ENCODE measurements at places on chromosomes 11 and 22.

GRCh38 chr22:27406389-27406861, 395.1 kb downstream of the MN1 start:
- DNase-seq = no peak

DNA sequence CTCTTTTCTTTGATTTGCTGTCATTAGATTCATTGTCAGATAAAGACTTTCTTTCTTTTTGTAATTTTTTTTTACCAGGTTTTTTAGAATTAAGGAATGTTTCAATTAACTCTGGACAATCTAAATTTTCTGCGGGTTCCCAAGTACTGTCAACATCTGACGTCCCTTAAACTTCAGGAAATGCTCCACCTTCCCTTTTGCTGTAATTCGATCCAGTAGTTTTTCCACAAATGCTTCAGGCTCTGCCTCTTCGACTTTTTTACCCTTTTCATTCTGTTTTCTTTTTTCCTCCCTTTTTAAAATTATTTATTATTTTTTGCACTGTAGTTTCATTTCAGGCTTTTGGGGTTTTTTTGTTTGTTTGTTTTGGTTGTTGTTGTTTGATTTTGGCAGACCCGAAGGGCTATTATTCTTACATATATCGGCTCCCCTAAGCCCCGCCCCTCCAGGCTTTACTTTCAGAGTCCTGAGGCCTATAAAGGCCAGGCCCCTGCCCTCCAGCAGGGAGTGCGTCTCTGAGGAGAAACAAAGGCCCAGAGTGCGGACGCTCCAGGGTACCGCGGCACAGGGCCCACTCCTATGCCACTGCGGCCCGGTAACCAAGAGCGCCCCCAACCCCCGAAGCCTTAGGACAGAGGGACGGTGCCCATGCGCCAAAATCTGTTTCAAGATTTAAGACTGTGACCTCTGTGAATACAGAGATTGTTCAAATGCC, 116.4 kb downstream of the TYR start:
- DNase-seq = peak; percentile 0

GRCh38 chr11:120136356-120136755, 1.6 kb downstream of the TRIM29 start:
- no peak for DNase-seq

DNA sequence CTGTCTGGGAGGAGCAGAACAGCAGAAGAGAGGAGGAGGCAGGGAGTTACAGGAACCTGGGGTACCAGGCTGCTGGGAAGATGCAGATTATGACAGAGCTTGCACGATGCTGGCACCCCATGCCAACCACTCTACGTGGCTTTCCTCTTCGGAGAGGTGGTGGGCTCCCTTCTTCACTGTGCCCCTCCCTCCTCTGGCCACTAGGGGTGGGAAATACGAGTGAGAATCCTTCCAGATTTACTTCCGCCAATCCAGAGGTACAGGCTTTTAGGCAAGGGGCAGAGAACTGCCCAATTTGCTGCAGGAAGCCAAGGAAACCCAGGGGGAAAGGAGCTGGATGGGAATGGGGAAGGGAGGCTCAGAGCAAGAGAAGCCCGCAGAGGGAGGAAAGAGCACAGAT, 12.3 kb downstream of the HYOU1 start:
- DNase-seq = no peak

- no peak for DNase-seq
These were observed 25.8 kb upstream of the SERPIND1 start for GRCh38 chr22:20748082-20748481.

- DNase-seq = peak; percentile 94
These were observed 1.1 kb downstream of the BSCL2 start for GRCh38 chr11:62705880-62706849.

DNA sequence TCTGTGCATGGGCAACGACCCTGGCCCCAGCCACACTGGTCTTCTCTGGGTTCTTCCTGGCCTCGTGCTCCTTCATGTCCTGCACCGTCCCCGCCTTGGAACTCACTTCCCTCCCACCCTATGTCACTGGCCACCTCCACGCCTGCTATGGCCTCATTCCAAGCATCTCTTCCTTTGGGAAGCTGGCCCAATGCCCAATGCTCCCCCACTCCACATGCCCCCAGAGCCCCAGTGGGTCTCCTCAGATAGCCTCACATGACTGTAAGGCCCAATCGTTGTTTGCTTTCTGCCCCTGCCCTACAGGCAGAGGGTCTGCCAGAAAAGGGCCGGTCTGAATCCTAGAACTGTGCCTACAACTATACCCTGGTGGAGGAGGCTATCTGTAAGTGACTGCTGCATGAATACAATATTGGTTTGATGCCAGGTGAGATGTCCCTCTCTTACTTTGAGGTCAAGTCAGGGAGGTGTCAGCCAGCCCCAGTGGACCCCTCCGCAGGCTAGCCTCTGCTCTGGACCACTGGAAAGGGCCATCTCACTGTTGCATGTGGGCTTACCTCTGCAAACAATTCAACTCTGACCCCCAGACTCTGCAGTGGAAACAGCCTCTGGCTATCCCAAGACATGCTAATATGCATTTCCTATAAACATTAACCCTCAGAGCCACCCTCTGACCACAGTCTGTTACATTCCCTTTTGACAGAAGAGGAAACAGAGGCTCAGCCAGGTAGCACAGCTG, 2.1 kb upstream of the GNAZ start:
- no peak for DNase-seq

DNA sequence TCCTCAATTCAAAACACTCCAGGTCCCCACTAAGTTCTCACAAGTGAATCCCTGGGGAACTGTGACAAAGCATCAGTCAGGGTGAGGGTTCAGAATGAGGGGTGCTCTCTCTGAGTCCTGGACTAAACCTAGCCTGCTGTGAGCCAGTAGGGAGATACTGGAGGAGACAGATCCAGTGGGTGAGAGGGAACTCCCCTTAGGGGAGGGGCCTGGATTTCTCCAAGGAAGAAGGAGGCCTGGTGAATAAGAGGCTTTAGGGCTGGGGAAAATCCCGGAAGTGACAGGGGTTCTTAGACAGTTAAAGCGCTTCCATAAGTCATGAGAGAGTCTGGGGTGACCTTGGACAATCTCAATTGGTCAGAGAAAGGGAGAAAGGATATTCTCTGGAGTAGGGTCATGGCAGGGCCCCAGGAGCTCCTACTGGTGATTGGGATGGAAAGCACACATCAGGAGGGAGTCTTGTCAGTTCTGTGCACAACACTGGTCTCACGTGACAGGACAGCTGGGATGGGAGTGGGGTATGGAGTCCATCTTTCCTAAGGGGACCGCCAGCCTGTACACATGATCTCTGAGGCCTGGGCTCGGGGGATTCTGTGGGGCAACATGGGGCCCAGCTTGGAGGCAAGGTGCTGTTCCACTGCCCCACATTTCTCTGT, 1.5 kb downstream of the TBC1D10A start:
- peak; percentile 91 for DNase-seq

DNA sequence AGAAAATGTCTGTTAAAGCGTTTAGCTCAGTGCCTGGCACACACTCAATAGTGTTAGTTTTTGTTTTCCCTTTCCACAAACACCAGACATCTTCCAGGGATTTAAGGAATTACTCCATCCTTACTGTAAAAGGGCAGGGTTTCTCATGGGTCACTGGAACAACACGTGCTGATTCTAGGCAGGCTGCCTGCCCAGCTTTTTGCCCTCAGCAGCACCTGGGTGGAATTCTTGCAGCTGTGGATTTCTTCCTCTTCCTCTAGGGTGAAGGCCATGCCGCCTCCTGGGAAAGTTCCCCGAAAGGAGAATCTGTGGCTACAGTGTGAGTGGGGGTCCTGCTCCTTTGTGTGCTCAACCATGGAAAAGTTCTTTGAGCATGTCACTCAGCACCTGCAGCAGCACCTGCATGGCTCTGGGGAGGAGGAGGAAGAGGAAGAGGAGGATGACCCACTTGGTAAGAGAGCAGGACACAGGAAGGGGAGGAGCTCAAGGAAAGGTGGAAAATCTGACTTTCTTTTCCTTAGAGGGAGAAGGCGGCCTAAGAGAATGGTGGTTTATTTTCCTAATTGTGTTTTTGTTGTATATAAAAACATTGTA, 5.4 kb downstream of the HINFP start:
- no peak for DNase-seq

GRCh38 chr11:10742460-10743208, 8.4 kb upstream of the CTR9 start:
- DNase-seq = peak; percentile 34

DNA sequence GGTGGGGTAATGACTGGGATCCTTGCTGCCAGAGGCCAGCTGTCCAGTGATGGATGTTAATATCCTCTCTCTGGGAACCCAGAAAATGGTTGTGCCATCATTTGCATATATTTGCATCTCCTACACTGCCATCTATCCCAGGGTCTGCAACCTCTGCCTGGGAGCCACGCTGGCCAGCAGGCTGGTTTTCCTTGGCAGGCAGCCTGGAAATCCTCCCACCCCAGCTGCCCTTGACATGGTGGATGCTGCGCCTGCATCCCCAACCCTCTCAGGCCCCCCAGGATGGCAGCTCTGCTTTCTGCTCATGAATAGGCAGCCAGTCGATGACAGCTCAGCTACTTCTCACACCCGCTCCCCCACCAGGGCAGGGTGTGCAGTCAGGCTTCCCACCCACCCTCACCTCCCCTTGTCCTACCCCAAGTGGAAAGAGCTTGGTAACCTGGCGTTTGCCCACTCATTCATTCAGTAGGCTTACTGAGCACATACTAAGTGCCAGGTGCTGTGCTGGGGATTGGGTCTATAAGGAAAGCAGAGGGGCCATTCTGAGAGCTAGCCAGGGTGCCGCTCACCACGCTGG, 202.5 kb downstream of the TRIM29 start:
- DNase-seq = no peak

- no peak for DNase-seq
These were observed 617.4 kb downstream of the CNTN5 start for GRCh38 chr11:99638073-99638553.

DNA sequence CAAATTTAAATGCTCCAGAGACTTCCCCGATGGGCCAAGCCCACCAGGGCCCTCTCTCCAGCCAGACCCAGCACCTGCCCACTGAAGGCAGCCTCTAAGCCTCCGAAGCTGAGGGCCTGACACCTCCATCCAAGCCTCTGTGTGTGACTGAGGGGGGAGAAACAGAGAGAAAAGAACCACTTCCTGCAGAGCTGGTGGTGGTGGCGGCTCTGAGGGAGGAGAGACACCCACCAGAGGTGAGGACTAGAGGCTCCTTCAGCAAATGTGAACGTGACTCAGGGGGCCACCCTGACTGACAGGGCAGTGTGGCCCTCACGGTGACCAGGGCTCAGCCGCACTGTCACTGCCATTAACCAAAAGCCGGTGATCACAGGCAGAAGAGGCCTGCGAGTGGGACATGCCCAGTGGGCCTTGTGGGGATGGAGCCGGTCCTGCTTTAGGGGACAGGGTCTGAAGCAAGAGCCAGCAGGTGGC, 31.0 kb upstream of the CD5 start:
- DNase-seq = no peak

GRCh38 chr11:103552086-103552485, 442.9 kb downstream of the DYNC2H1 start:
- DNase-seq = no peak

GRCh38 chr11:11072067-11072466, 214.2 kb upstream of the ZBED5 start:
- no peak for DNase-seq

DNA sequence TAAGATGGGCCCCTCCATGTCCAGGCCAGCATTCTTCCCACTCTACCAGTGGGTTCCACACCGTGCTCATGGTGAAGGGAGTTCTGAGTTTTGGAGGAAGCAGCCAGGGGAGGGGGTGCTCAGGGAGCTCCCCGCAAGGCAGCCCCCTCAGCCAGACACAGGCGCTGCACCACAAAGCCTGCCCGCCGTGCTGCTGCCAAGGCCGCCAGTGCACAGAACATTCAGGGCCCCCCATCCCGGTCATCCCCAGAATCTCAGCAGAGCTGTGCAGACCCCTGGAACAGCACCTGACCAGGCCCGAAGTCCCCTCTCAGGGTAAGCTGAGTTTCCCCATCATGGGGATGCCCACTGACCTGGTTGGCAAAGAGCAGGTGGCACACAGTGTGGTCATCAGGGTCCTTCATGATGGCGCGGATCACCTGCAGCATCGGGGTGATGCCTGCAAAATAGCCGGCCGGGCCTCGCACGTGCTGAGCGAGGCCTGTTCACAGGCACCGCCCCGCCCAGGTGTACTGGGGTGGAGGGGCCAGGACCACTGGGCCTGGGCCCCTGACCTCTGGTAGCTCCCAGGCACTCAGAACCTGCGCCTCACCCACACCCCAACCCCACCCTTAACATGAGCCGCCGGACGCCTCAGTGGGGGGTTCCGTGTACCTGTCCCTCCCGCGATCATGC, 12.4 kb upstream of the POLDIP3 start:
- DNase-seq = no peak

- no peak for DNase-seq
These were observed 72.6 kb downstream of the MYEOV start for GRCh38 chr11:69366591-69366990.

- peak; percentile 72 for DNase-seq
These were observed 3.7 kb upstream of the DPF2 start for GRCh38 chr11:65329944-65330403.

GRCh38 chr11:45737056-45737455, 67.9 kb upstream of the SLC35C1 start:
- no peak for DNase-seq

DNA sequence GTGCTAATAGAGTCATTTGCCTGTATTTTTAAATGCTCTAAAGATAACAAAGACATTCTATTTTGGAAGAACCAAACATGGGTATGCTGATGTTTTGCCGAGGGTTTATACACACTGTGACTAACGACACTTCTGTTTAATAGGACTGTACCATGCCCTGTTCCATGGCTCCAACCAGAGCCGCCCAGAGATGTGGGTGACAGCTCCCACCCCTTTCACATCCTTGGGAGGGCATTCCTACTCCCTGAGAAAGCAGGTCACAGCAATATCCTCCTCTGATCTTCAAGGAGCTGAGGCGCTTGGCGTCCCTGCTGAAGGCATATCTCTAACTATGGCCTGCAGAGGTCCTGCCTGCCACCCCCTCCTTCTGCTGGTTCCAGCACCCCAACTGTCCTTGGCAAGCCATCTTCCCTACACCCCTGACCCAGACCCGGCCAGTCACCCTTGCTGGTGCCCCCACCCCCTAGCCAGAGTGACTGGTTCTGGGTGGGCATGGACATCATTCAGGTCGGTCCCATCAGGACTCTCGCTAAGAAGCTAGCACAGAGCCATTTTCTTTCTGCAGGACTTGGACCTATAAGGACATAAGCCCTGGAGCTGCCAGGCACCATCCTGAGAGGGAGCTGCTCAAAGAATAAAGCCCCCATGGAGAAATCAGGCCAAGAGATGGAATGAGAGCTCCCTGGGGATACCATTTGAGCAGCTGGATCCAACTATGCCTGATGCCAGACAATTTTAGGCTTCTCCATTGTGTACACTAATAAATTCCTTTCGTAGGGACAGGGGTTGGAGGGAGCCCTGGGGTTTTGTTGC, 381.3 kb downstream of the CTTN start:
- no peak for DNase-seq

- no peak for DNase-seq
These were observed 95.2 kb downstream of the TP53I11 start for GRCh38 chr11:44855493-44855849.

DNA sequence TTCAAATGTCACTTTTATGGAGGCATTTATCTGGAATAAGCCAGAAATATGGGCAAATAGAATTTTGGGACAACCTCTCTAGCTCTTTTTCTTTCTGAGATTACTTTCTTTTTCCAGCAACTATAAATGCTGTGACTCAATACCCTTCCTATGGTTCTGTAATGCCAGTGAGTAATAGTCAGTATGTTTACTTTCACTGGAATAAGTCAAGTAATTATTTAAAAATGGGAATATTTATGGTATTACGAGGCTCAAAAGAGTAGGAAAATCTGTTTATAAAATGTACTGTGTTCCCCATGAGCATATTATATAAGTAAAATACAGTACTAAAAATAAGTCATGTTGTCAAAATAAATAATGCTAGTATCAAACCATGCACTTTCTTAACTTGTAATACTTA, 750.5 kb downstream of the LUZP2 start:
- DNase-seq = no peak

Measured in hepatic stellate cell (primary cell).